Stimulated activated CD8-positive, alpha-beta memory T cell treated with anti-CD3 and anti-CD28 coated beads, Interleukin-15, amount 100 ng/mL, for 24 hours (primary cell): ENCODE measurements at places on chromosomes 3 and 15.

DNA sequence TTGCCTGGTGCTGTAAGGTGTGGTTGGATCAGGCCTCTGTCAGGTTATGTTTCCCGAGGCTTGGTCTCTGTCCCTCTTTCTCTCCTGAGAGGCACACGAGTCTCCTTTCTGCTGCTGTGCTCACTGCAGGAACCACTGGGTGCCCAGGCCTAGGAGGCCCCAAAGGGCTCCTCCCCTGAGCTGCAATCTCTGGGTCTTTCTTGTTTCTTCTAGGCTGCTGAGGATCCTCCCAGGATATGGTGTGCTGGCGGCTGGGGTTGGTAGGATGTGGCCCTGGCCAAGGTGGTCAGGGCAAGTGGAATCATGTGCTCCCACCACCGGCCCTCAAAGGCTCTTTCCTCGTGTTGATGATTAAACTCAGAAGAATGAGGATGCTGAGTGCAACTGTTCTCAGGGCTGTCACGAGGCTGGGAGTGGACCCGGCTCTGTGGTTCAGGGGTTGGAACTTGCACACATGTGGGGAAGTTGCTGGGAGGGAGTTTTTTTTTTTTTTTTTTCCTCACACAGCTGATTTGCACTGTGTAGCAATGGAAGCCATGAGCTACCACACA lies 43.6 kb upstream of the CTSH start:
- DNase-seq: no peak

GRCh38 chr15:66833371-66833770 lies 131.3 kb downstream of the SMAD6 start:
- DNase-seq: no peak

GRCh38 chr3:187093320-187093719 lies 46.0 kb downstream of the RPL39L start:
- DNase-seq: no peak

DNA sequence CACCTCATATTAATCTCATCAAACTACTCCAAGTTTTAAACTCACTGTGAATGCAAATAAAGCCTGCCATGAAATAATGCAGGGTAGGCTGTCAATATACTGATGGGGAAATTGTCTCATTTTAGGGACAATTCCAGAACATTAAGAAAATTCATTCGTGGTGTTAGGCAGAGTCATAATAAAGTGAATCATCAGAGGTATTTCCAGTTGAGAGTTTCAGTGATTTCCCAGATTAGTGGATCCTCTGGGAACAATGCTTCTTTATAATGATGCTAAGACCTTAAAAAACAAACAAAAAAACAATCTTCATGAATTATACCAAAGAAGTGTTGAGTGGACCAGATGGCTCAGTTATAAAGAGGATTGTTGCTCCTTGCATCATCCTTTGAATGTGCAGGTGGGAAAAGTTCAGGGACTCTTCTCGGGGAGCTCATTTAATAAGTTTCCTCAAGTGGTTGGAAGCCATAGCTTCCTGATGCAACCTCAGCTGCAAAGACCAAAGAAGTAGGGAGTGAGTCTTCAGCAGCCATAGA lies 360.9 kb upstream of the TRIM42 start:
- DNase-seq: no peak

DNA sequence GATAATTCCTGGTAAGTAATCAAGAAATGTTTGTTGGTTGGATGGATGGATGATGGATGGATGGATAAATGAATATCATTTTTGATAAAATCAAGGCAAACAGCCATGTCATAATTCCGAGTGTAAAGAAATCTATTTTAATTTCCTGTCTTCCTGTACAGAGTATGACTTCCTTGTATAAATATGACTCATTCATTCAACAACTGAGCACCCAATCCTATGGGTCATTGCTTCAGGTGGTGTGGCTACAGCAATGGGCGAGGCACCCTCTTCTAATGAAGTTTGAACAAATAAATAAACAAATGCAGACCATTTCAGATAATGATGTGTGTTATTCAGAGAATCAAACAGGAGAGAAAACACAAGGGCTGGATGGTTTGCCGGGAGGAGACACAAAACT lies 198.7 kb downstream of the TNIK start:
- no peak for DNase-seq

DNA sequence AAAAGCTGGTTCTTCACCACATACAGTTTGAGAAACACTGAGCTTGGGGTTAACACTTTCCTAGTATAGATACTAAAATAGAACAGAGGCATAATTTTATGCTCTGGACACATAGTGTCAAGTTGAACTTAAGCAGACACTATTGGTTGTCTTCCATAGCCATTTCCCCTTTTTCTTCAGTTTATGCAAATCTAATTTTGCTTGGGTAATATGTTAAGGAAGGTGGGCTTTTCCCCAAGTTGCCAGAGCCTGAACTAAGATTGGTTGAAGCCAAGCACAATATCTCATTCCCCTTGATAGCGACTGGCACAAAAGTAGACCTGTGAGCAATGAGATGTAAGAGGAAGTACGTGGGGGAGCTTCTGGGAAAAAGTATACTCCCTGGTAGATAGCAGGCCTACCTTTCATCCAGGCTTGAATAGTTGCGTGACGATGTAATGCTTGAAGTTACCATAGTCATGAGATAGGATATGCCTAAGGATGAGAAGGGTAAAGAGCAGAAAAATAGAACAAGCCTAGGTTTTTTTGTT lies 4.5 kb upstream of the POPDC2 start:
- DNase-seq: no peak

GRCh38 chr15:62833646-62834045 lies 208.9 kb upstream of the TPM1 start:
- DNase-seq: no peak

DNA sequence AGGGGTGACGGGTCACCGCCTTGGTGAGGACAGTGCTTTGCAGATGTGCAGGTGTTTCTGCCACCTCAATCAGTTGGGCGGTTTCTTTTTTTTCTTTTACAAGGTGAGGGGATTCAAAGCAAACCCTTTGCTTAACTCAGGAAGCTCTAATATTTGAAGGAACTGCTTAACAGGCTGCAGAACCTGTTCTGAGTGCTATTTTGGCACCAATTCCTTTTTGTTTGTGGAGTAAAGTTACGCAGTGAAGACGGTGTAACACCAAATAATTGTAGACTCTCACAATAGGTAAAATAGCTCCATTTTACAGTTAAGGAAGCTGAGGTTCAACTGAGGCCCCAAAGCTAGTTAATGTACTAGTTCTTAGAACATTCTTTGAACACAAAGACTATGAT lies 6.6 kb downstream of the GHRL start:
- no peak for DNase-seq

DNA sequence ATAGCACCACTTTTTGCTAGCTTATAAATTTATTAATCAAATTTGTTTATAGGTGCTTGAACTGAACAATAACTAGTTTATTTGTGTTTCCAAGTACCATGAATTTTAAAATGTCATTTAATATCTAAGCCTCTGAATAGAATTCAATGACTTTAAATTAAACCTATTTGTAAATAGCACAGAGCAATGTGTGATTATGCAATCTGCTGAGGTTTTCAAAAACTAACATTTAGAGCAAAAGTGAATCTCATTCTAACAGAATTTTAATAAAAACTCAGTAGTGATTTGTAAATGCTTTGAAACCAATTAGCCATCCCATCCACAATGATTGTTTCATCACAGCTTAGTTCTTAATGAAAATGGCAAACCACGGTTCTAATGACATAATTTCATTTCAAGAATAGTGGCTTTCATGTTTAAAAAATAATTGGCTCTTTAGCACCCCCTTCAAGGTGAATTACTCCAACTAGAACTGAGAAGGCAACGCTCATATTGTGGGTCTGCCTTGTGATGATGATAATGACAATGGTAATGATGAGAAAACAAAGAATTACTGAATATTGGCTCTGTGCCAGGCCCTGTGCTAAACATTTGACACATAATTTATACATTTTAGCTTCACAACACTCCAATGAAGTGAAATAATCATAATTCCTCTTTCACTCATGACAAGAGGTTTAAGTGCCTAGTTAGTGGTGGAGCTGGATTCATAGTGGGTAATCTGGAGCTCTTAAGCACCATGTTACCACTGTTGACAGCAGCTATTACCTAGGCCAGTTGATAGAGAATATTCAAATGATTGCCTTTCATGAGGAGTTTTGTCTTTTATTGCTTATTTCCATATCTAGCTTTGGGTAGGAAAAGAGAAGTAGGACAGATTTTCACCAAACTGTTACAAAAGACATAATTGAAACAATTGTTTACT lies 145.7 kb downstream of the RBMS3 start:
- DNase-seq: no peak

GRCh38 chr3:36814066-36814717 lies 49.8 kb upstream of the DCLK3 start:
- no peak for DNase-seq

DNA sequence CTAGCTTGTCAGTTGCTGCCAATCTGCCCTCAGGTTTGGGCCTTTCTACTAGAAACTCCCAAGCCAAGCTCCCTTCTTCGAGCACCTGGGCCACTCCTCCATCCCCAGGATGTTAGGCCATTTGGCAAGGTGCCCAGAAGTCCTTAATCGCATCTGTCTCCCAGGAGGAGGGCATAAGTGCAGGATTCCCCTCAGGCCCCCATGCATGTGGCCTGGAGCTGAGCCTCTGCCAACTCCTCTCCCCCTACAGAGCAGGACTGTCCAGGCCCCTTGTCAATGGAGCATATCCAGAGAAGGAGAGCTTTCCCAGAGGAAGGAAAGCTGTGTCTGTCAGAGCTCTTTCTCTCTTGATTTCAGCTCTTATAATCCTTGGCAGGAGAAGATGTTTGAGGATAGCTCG lies 182.6 kb upstream of the ROPN1 start:
- no peak for DNase-seq

GRCh38 chr15:39934397-39935071 lies 619 bp downstream of the EIF2AK4 start:
- DNase-seq: no peak
